ENCODE measurements at places on chromosomes 4 and X. TPM values are rescaled to one million over a fixed set of nuclear protein-coding genes. Genes with fewer than 3 reads are reported as not detected.

- no peak for DNase-seq
These were observed 2.1 kb upstream of the IL2 start for GRCh38 chr4:122458625-122459024.

DNA sequence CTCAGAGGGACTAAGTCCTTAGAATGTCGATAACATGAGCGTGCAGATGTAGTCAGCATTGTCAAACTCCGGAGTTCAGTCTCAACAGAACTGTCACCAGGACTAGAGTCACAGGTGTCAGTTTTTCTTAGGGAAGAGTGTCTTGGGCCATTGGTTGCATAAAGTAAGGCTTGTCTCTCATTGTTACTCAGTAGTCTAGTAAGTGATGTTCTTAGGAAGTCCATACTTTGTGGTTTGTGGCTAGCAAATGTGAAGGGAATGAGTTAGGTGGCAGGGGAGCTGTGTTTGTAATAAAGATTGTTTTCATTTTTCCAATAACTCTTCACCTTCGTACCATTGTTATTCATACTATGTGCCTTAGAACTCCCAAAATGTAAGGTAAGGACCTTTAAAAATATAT is 119.6 kb downstream of the AFF2 start:
- no peak for DNase-seq

DNA sequence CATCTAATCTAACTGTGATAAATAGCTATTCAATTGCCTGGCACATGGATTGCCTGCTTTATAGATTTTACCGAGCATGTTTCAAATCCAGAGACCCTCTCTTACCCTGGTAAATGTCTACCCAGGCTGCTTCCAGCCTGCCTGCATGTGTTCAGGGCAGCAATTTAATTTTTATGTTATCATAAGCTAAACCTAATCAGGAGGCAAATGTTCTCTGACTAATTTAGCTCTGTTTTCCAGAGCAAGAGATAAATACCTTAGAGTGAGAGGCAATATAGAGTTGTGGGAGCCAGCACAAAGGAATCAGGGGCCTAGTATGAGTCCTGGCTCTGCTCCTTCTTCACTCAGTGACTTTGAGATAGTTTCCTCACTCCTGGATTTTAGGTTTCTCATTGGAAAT is 37.7 kb downstream of the PARM1 start:
- no peak for DNase-seq

Gene CCNB3
- total RNA-seq, result 0.96 TPM

DNA sequence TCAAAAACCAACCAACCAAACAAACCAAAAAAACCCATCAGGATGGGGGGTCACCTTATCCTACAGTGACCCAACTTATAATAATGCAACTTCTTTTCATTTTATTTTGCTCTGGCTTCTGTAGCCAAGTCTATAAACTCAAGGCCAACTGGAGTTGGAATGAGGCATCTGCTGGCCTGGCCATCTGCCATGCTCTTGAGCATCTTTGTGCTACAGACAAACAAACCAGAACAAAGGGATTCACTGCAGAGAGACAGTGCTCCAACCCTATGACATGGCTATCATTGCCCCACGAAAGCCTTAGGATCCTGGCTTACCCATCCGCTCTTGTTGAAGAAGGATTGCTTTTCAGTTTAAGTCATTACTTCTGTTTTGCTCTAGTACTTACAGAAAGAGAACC is 49.2 kb upstream of the SCRG1 start:
- no peak for DNase-seq

- DNase-seq, result no peak
These were observed 174.1 kb downstream of the RBMX2 start for GRCh38 chrX:130575831-130576389.

Gene TMEM156
- total RNA-seq, result 0.99 TPM

GRCh38 chr4:55730280-55730931 is 89.2 kb upstream of the EXOC1L start:
- no peak for DNase-seq

GRCh38 chrX:2336181-2336580 is 164.6 kb downstream of the DHRSX start:
- DNase-seq, result no peak

GRCh38 chr4:165667969-165668368 is 205.1 kb upstream of the TLL1 start:
- no peak for DNase-seq
